ENCODE measurements at places on chromosomes 4 and X. TPM values are rescaled to one million over a fixed set of nuclear protein-coding genes. Genes with fewer than 3 reads are reported as not detected.
A peak's percentile ranks its signal among the peaks of the same experiment; 100 is the strongest.

TLR3 gene
- total RNA-seq = 3.2 TPM

SMR3B gene
- not detected for total RNA-seq

BANK1 gene
- total RNA-seq = 1.3 TPM

GRCh38 chrX:95318882-95319281 is 1365.8 kb upstream of the DIAPH2 start:
- DNase-seq = no peak

- DNase-seq = peak; percentile 84
These were observed 16.9 kb upstream of the LRBA start for GRCh38 chr4:151031831-151032605.

- DNase-seq = no peak
These were observed 43.5 kb downstream of the DDIT4L start for GRCh38 chr4:100146756-100147155.

- no peak for DNase-seq
These were observed 108.6 kb downstream of the TBL1X start for GRCh38 chrX:9573282-9574106.

DNA sequence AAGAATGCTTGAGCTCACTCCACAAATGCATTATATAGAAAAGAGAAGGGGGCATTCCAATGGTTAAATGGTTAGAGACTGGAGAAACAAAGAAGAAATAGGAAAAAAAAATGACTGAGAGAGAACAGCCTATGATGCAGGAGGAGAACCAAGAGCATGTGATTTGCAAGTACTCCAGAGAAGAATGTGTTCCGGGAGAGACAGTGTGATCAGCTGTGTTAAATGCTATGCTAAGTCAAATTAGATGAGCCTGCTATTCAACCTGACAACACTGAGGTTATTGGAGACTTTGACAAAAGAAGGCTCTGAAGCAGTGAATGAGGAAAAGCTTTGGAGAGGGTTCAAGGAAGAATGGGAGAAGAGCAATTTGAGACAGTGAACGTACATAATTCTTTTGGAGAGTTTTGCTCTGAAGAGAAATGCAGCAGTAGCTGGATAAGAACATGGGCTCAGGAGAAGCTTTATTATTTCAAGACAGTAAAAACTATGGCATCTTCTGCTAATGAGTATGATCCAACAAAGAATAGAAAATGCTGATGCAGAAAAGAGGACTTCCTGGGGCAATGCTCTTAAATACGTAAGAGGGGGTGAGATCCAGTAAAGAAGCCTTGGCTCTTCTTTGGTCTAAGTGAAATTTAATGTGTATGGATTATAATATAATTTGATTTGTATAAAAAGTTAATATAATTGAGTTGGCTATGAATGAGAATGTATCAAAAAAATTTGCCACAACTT is 66.3 kb downstream of the PPP3CA start:
- DNase-seq = no peak

GRCh38 chr4:183321516-183321915 is 710 bp downstream of the CLDN24 start:
- DNase-seq = no peak

- DNase-seq = no peak
These were observed 5.2 kb downstream of the NLRP2B start for GRCh38 chrX:57674861-57675260.

Data from hematopoietic multipotent progenitor cell (in vitro differentiated cells).